ENCODE measurements at places on chromosomes 5 and 9. TPM values are rescaled to one million over a fixed set of nuclear protein-coding genes. Genes with fewer than 3 reads are reported as not detected.

The SPINK4 gene
- total RNA-seq, result not detected

The KCNT1 gene
- 0.06 TPM for total RNA-seq

The PDGFRB gene
- 201 TPM for total RNA-seq

The FOXD4L5 gene
- not detected for total RNA-seq

The UAP1L1 gene
- 28.1 TPM for total RNA-seq

The ELAVL2 gene
- total RNA-seq, result not detected

The SLCO4C1 gene
- 0.58 TPM for total RNA-seq

The DENND1A gene
- 24.4 TPM for total RNA-seq

The POU5F2 gene
- 1.9 TPM for total RNA-seq

The STC2 gene
- 15.5 TPM for total RNA-seq

The F12 gene
- total RNA-seq, result not detected

The AGXT2 gene
- total RNA-seq, result not detected

The PGM5 gene
- total RNA-seq, result 17.6 TPM

The LHX2 gene
- 0.80 TPM for total RNA-seq

The CDKN2A gene
- total RNA-seq, result 4.2 TPM

The RASEF gene
- 0.06 TPM for total RNA-seq

The TAF11L5 gene
- total RNA-seq, result not detected

The PTPRD gene
- 18.0 TPM for total RNA-seq

The SVEP1 gene
- total RNA-seq, result 359 TPM

The KIF24 gene
- 0.45 TPM for total RNA-seq

The SEMA5A gene
- total RNA-seq, result 7.9 TPM

The KCTD16 gene
- total RNA-seq, result 0.32 TPM

The COMMD10 gene
- 33.2 TPM for total RNA-seq

The HAND1 gene
- total RNA-seq, result not detected

The IFNK gene
- total RNA-seq, result not detected

The TEK gene
- total RNA-seq, result 16.3 TPM

The ENHO gene
- total RNA-seq, result not detected

The IFNB1 gene
- total RNA-seq, result not detected

The TSSK1B gene
- total RNA-seq, result not detected

The HARS2 gene
- 15.9 TPM for total RNA-seq

The NEURL1B gene
- 35.8 TPM for total RNA-seq

The SLC6A3 gene
- total RNA-seq, result not detected

The PCDHA9 gene
- 0.22 TPM for total RNA-seq

The TXNDC8 gene
- not detected for total RNA-seq

The MZB1 gene
- 0.61 TPM for total RNA-seq

The EDIL3 gene
- 3.7 TPM for total RNA-seq

The REXO4 gene
- 13.1 TPM for total RNA-seq

The RFK gene
- total RNA-seq, result 17.3 TPM

The SUSD3 gene
- total RNA-seq, result 2.0 TPM

The TTC16 gene
- not detected for total RNA-seq

The WDR31 gene
- 4.9 TPM for total RNA-seq

The ADAMTSL1 gene
- 3.4 TPM for total RNA-seq

The LCN9 gene
- not detected for total RNA-seq

The GRIN3A gene
- 0.06 TPM for total RNA-seq

The FOXI1 gene
- not detected for total RNA-seq

The LHX6 gene
- total RNA-seq, result 20.9 TPM

The SMIM33 gene
- total RNA-seq, result not detected

The OR1J2 gene
- total RNA-seq, result not detected

The MAST4 gene
- 45.2 TPM for total RNA-seq

The HRCT1 gene
- 5.2 TPM for total RNA-seq

The CDX1 gene
- 0.35 TPM for total RNA-seq

The CATSPER3 gene
- 0.61 TPM for total RNA-seq

The PAXX gene
- total RNA-seq, result 29.4 TPM

The PRR16 gene
- 3.3 TPM for total RNA-seq

The SLC34A3 gene
- total RNA-seq, result not detected

The FLT4 gene
- 26.8 TPM for total RNA-seq

The PCDHB12 gene
- total RNA-seq, result 3.3 TPM

The BRD8 gene
- total RNA-seq, result 23.8 TPM

The AFF4 gene
- total RNA-seq, result 87.5 TPM
